ENCODE measurements at places on chromosomes 7 and 10. TPM values are rescaled to one million over a fixed set of nuclear protein-coding genes. Genes with fewer than 3 reads are reported as not detected.

GRCh38 chr10:96013956-96014355 lies 29.4 kb upstream of the CCNJ start:
- no peaks in the 10 kb centered on the region for H3K36me3 ChIP-seq
- H3K4me1 ChIP-seq: no peaks in the 10 kb centered on the region
- H3K27ac ChIP-seq: no peak overlapping the region
- peaks cover 2% of the 10 kb centered on the region for H3K27me3 ChIP-seq

The SVOPL gene
- not detected for polyA plus RNA-seq

GRCh38 chr10:75650648-75651047 lies 219.2 kb downstream of the LRMDA start:
- DNase-seq: no peak
- H3K27ac ChIP-seq: no peak overlapping the region
- peaks cover 2% of the 10 kb centered on the region for H3K27me3 ChIP-seq
- no peaks in the 10 kb centered on the region for H3K4me1 ChIP-seq
- no peaks in the 10 kb centered on the region for H3K36me3 ChIP-seq

The SFRP4 gene
- not detected for polyA plus RNA-seq

The GIMAP4 gene
- not detected for polyA plus RNA-seq

GRCh38 chr10:66586073-66586472 lies 339.8 kb upstream of the LRRTM3 start:
- DNase-seq: peak; percentile 35
- no peak overlapping the region for H3K4me3 ChIP-seq
- H3K27me3 ChIP-seq: no peaks in the 10 kb centered on the region
- no peaks in the 10 kb centered on the region for H3K36me3 ChIP-seq
- no peaks in the 10 kb centered on the region for H3K4me1 ChIP-seq
- H3K27ac ChIP-seq: no peak overlapping the region

- no peak overlapping the region for H3K4me3 ChIP-seq
- DNase-seq: peak; percentile 66
- H3K27ac ChIP-seq: no peak overlapping the region
- no peaks in the 10 kb centered on the region for H3K27me3 ChIP-seq
- no peaks in the 10 kb centered on the region for H3K36me3 ChIP-seq
- H3K4me1 ChIP-seq: no peaks in the 10 kb centered on the region
Observed at GRCh38 chr7:29839302-29839701, 33.0 kb downstream of the WIPF3 start.

The FAM25A gene
- polyA plus RNA-seq: not detected

DNA sequence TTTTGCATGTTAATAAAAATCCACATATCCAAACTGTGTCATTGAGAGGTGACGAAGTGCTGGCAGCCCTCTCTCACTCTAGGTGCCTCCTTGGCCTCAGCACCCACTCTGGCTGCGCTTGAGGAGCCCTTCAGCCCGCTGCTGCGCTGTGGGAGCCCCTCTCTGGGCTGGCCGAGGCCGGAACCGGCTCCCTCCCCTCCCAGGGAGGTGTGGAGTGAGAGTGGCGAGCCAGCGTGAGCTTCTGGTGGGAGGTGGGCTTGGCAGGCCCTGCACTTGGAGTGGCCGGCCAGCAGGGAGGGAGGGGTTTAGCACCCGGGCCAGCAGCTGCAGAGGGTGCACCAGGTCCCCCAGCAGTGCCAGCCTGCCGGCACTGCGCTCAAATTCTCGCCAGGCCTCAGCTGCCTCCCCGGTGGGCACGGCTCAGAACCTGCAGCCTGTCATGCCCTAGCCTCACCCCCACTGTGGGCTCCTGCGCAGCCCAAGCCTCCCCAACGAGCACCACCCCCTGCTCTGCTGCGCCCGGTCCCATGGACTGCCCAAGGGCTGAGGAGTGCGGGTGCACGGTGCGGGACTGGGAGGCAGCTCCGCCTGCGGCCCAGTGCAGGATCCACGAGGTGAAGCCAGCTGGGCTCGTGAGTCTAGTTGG lies 11.1 kb downstream of the YAE1 start:
- no peaks in the 10 kb centered on the region for H3K27me3 ChIP-seq
- H3K36me3 ChIP-seq: peaks cover 3% of the 10 kb centered on the region
- no peaks in the 10 kb centered on the region for H3K4me1 ChIP-seq
- DNase-seq: no peak
- no peak overlapping the region for H3K4me3 ChIP-seq

DNA sequence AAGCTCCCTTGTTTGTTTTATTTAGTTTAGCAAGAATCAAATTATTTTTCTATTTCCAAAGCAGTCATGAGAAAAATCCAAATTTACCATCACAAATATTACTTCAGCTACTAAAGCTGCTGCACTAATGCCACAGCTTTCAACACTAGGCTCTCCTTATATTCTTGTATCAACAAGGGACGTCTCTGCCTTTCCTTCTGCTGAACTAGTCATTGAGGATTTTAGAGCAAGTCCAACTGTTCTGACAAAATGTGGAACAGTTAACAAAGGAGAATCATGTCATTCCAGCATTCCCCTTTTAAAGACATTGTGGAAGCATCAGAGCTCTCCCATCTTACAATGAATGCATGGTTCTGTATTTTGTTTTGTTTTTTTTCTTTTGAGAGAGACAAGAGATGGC lies 28.6 kb downstream of the FAM13C start:
- H3K27me3 ChIP-seq: no peaks in the 10 kb centered on the region
- H3K4me3 ChIP-seq: no peak overlapping the region
- peak; percentile 16 for DNase-seq
- no peaks in the 10 kb centered on the region for H3K36me3 ChIP-seq
- peaks cover 19% of the 10 kb centered on the region for H3K4me1 ChIP-seq

The ZNRF2 gene
- 0.33 TPM for polyA plus RNA-seq

DNA sequence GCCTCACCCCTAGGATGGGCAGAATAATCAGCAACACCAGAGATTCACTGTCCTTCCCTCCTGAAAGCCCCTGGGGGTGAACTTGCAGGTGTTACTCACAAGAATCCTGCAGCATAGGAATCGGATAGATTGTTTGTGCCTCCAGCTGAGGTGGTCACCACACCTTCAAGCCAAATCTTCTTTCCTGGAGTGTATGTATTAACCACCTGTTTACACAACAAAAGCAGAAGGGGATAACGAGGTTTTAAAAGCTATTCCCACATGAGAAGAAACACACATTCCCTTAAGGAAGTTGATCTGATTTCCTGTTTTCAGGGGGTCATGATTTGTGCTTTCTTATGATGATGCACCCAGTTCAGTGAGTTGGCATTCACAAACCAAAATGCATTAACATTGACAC lies 173.8 kb upstream of the HPS1 start:
- no peak for DNase-seq
- no peak overlapping the region for H3K4me3 ChIP-seq
- H3K4me1 ChIP-seq: no peaks in the 10 kb centered on the region
- H3K27ac ChIP-seq: no peak overlapping the region
- no peaks in the 10 kb centered on the region for H3K27me3 ChIP-seq
- H3K36me3 ChIP-seq: no peaks in the 10 kb centered on the region

The PCLO gene
- 0.05 TPM for polyA plus RNA-seq

DNA sequence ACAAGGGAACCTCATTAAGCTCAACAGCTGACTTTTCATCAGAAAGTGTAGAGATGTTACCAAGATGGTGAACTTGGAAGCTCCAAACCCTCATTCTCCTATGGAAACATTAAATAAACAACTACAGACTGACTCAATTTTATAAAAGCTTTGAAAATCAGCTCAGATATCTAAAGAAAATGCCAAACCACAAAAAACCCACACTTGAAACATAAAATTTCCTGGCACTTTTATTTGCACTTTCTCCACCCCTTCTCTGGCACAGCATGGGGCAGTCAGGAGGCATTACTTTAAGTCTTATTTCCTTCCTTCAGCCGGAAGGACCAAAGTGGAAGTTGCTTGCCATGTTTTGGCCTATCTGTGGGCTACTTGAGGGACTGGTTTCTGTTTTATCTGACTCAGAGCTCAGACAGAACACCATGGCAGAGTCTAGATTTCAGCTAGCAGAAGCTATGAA lies 114.7 kb downstream of the ODAD2 start:
- H3K4me3 ChIP-seq: no peak overlapping the region
- no peaks in the 10 kb centered on the region for H3K27me3 ChIP-seq
- H3K4me1 ChIP-seq: no peaks in the 10 kb centered on the region
- no peak for DNase-seq
- H3K27ac ChIP-seq: no peak overlapping the region

DNA sequence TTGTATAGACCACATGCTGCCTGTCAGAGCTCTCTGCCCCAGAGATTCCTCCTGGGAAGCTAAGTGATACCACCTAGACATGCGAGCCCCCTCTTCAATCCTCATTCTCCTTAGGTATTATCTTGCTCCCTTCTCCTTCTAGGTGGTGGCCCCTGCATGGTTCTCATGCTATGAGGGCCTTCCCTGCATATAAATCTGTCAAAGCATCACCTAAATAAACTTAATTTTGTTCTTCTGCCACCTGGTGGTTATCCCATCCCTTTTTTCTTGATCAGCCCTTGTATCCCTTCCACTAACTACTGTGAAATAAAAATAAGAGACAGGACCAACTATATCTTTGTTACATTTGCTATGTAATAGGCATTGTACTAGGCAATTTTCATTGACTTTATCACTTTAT lies 242.1 kb downstream of the CDC14C start:
- no peaks in the 10 kb centered on the region for H3K27me3 ChIP-seq
- no peak overlapping the region for H3K4me3 ChIP-seq
- DNase-seq: no peak

DNA sequence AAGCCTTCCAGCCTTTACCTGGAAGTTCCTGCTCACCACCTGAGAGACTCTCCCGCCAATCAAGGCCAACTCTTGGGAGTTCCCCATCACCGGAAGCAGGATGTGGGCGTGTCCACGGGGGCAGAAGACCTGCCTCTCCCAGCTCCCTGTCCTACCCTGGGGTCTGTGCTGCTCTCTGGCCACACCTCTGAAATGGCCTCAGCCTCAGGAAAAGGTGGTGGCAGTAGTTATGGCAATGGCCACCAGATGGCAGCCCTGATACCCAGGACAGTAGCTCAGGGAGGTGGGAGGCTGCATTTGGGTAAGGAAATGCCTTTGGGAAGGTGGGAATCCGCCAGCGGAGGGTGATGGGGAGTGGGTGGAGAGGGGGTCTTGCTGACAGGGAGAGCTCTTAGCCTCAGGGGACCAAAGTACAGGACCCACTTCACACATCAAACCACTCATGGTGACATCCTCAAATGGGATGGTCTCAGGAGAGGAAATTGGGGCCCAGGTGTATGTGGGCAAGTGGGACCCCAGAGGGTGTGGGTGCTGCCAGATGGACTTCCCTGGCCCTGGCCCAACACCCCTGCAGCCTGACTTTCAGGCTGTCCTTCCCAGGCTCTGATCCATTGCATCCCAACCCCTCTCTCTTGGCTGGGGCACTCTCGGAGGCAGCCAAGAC lies 33.9 kb downstream of the KAZALD1 start:
- no peaks in the 10 kb centered on the region for H3K36me3 ChIP-seq
- no peak overlapping the region for H3K4me3 ChIP-seq
- 0 out of 2 replicates have a peak, but pooled peaks cover 2% of the 10 kb centered on the region for H3K4me1 ChIP-seq

DNA sequence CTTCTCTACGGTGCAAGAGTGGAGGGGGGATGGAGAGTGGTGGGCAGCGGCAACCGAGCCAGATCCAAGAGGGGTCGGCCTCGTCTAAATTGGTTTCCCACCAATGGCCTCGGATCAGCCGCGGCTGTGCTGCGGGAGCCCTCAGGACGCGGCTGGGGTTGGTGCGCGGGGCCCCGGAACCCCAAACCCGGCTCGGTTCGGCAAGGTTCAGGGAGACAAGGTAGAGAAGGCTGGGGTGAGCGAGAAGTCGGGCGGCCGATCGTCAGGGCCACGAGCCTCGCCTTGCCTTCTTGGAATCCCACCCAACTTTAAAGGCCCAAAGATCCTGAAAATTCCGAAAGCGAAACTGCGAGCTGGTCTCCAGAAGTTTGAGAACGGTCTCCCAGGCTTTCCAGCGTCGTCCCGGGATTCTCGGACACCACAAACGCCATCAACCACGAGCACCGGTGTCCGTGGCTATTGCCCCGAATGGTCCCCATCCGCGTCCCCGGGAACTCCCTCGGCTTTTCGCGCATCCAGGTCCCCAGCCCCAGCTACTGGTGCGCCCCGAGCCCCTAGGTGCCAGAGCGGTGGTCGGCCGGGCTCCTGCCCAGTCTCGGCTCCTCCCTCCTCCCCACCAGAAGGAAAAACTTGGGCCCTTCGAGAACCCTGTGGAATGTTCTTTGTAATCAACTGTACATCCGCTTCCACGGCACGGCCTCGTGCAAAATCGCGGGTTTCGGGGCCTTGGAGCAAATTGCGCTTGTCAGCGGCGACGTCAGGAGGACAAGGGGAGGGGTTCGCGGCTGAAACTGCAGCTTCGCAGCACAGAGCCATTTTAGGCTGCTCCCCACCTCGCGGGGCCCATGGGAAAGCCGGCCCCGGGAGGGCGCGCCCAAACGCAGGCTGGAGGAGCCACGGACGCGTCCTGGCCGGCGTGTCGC lies 3.2 kb downstream of the SFMBT2 start:
- H3K36me3 ChIP-seq: no peaks in the 10 kb centered on the region
- no peak for DNase-seq
- peaks cover 26% of the 10 kb centered on the region for H3K27me3 ChIP-seq
- H3K4me3 ChIP-seq: peak overlapping the region; percentile 56

DNA sequence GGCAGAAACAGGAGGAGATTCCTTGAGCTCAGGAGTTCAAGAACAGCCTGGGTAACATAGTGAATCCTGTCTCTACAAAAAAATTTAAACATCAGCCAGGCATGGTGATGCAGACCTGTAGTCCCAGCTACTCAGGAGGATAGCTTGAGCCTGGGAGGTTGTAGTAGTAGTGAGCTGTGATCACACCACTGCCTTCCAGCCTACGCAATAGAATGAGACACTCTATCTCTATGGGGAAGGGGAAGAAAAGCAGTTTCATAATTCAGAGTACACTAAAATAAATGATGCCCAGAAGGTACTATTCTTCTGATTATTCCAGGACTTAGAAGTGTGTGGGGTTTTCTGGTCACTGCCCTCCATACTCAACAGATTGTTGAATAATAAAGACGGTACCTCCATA lies 177.3 kb downstream of the KMT2E start:
- peaks cover 9% of the 10 kb centered on the region for H3K4me1 ChIP-seq
- H3K27ac ChIP-seq: no peak overlapping the region
- no peaks in the 10 kb centered on the region for H3K36me3 ChIP-seq
- no peak overlapping the region for H3K4me3 ChIP-seq
- no peaks in the 10 kb centered on the region for H3K27me3 ChIP-seq

- no peaks in the 10 kb centered on the region for H3K27me3 ChIP-seq
- H3K27ac ChIP-seq: no peak overlapping the region
- no peaks in the 10 kb centered on the region for H3K36me3 ChIP-seq
- no peak overlapping the region for H3K4me3 ChIP-seq
- no peak for DNase-seq
Observed at GRCh38 chr10:24906372-24906771, 46.0 kb downstream of the PRTFDC1 start.

The GIMAP1 gene
- polyA plus RNA-seq: not detected

The ASZ1 gene
- polyA plus RNA-seq: not detected

The AEBP1 gene
- 5.7 TPM for polyA plus RNA-seq

DNA sequence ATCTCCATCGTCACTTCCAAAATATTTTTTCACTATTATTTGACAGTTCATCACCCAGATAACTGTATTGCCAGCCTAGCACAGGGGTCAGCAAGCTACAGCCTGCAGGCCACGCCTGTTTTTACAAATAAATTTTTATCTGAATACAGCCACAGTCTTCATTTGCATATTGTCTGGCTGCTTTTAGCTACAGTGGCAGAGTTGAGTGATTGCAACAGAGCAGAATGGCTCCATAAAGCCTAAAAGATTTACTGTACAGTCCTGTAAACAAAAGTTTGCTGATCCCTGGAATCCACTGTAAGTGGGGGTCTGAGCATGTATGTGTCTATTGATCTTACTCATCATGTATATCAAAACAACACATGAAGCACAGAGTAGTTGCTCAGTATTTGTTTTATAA lies 45.9 kb upstream of the GNAI1 start:
- H3K36me3 ChIP-seq: no peaks in the 10 kb centered on the region
- DNase-seq: peak; percentile 31
- no peak overlapping the region for H3K4me3 ChIP-seq
- H3K27me3 ChIP-seq: no peaks in the 10 kb centered on the region
- H3K27ac ChIP-seq: peak overlapping the region; percentile 65
- peaks cover 6% of the 10 kb centered on the region for H3K4me1 ChIP-seq
